Naive B cell (primary cell): ENCODE measurements at places on chromosomes 3 and 15.

- DNase-seq = no peak
These were observed 78.6 kb upstream of the MITF start for GRCh38 chr3:69660631-69661030.

GRCh38 chr15:77225646-77226045, 154.7 kb upstream of the TSPAN3 start:
- DNase-seq = no peak

DNA sequence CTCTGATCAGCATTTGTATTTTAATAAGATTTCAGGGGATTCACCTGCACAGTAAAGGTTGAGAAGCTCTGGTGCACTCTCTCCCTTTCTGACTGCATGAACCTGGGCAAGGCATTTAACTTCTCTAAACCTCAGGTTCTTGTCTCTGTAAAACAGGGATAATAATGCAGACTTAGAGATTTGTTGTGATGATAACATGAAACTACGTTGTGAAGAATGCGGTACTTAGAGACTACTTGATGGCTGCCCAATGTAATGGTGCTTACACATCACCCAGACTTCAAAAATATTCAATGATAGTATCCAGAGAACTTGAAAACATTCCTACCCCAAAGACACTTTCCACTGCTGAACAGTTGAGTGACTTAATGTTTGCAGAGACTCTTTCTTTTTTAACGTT, 19.8 kb upstream of the TNFSF10 start:
- DNase-seq = no peak

DNA sequence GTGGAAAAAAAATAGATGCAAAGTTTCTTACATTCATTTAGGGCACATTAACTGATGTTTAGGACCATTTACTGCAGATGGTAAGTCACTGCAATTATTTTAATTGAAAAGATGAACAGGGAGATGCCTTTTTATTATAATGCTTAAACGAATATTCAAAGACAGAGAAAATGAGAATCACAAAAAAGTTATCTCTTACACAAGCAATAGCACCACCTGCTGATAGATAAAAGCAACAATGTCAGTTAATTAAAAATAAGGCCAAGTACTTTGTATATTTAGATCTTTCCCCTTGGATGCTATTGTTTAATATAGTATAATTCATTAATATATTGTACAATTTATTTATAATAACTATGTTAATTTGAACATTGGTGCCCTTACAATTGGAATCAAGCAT, 55.9 kb downstream of the IFT80 start:
- DNase-seq = no peak

DNA sequence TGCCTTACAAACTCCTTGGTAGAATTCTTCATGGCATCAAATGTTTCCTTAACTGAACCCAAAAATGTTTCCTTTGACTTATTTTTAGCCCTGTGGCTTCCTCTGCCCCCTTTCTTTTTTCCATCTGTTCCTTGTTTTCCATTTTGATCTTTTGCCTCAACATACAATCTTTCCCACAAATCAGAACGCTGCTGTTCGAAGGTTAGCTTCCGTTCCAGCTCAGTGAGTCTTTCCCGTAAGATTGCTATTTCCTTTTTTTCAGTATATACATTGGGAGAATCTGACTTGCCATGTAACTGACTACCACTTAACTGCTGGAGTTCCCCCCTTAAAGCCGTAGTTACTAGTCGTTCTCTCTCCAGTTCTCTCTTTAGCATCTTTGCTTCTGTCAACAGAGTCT, 41.2 kb downstream of the PIGB start:
- no peak for DNase-seq

DNA sequence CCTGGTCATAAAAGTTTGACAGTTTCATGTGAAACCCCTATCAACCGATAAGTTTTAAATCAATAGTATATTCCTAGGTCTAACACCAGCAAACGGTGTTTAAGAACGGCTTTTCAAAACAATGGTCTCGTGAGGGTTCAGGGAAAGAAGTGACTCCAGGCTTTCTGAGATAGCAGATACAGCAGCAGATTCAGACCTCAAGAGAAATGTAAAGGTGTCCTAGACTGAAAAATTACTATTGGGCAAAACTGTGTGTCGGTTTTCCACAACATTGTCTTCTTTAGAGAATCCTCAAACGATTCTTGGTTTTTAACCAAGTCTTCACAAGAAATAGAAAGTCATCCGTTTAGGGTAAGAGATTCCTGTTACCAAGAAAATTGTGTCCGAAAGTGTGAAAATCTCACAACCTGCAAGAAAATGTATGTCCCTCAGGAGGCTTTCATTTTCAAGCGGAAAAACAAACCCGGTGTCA, 1.2 kb downstream of the SETD2 start:
- DNase-seq = no peak

- no peak for DNase-seq
These were observed 75.7 kb upstream of the C15orf39 start for GRCh38 chr15:75125935-75126334.

DNA sequence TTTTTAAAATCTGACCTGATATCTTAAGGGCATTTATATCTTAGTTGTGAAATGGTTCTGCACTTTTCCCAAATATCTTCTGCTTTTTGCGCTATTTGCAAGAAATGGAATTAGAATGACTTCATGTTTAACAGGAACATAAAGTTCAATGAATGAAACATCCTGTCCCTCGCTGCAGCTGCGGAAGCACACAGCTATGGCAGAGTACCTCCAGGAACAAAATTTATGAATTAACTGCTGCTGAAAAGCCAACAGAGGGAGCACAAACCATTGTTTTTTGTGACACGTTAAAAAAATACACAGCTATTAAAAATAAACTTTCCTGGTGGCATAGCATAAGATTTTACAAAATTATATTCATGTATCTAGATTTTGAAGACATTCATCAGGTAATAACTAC, 404.4 kb upstream of the MDFIC2 start:
- DNase-seq = no peak

DNA sequence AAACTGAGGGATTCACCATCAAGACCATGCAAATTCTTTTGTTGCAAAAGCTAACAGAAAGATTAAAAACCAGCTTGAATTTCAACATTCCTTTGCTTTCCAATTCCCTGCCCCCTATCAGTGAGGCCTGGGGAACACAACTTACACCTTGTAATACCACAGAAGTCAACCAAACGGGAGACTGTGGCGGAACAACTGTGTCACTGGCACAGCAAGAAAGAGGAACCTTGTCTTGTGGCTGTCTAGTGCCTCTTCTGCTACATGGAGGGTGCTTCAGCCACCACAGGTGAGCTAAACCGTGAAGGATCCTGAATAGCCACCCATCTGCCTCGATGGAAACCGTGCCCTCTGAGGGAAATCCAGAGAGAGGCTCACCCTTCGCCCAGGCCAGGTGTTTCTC, 11.4 kb downstream of the CCDC12 start:
- DNase-seq = peak; percentile 45

GRCh38 chr15:95353512-95353911, 977.0 kb upstream of the NR2F2 start:
- no peak for DNase-seq

- DNase-seq = no peak
These were observed 283.1 kb downstream of the NEK10 start for GRCh38 chr3:27085829-27086730.

DNA sequence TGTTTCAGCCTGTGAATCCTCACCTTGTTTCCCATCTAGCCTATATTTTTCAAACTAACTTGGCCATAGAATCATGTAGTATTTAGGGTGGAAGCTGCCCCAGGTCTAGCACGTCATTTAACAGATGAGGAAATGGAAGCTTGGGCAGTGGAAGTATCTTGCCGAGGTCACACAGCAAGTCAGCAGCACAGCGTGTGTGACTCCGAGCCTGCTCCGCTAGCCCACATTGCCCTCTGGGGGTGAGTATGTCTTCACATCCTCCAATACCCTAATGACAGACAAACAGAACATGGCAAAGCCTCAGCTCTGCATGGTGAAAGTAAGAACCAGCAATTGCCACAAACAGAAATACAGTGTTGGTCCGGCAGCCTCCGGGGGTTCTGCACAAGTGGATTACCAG, 2.2 kb upstream of the CCR5 start:
- DNase-seq = peak; percentile 41

DNA sequence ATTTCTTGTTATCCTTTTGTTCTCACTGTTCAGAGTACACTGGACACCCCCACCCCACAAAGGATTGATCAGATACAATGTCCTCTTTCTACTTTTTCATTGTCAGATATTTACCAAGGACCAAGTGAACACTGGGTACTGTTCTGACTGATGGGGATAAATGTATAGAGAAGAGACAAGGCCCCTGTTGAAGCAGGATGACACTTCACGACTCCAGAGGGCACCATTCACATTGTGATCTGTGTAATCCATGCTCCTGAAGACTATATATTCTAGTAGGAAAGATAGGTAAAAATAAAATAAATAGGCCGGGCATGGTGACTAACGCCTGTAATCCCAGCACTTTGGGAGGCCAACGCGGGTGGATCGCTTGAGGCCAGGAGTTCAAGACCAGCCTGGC, 7.2 kb upstream of the CRYGS start:
- DNase-seq = no peak

DNA sequence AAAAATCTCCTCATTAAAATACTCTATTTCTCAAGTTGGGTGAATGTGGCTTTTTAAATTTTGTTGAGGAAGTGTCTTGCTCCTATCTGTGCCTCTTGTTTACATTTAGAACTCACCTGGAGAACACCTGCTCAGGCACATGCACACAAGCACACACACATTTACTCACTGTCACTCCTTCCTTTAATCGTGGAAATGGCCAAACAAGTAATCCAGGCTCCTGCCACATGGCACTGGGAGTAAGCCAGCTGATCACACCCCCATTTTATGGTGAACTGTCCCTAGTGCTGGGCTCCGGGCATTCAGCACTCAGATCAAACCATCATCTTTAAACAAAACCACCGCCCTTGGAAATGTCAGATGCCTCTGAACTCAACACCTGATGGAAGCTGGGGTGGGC, 204.7 kb upstream of the BHLHE40 start:
- DNase-seq = no peak

- peak; percentile 40 for DNase-seq
These were observed 39.4 kb upstream of the SMAD3 start for GRCh38 chr15:67025719-67026609.

GRCh38 chr3:59535791-59536221, 486.0 kb upstream of the CFAP20DC start:
- DNase-seq = no peak

GRCh38 chr3:177525987-177526712, 328.9 kb upstream of the TBL1XR1 start:
- no peak for DNase-seq

DNA sequence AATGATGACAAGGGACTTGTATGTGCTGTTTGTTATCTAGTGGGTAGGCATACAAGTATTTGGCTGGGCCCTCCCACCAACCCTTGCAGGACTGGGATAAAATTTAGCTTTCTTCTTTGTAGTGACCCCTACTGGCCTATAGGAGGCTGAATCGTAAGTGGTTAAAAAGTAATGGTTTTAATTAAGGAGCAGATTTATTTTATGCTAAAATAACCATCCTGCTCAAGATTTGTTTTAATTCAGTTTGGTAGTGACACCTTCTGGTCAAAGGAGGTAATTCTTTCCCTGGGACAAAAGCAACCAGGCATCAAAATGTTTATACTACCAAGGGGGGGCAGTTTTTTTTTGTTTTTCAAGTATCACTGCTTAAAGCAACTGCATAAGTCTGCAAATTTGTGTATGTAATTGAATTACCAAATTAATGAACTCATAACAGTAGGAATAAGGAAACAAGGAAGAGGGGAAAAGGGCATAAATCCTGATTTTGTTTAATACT, 70.7 kb downstream of the TOP2B start:
- peak; percentile 21 for DNase-seq

- no peak for DNase-seq
These were observed 45.3 kb downstream of the SEMA6D start for GRCh38 chr15:47762621-47763020.

- no peak for DNase-seq
These were observed 245.1 kb upstream of the NAALADL2 start for GRCh38 chr3:174614036-174614435.

DNA sequence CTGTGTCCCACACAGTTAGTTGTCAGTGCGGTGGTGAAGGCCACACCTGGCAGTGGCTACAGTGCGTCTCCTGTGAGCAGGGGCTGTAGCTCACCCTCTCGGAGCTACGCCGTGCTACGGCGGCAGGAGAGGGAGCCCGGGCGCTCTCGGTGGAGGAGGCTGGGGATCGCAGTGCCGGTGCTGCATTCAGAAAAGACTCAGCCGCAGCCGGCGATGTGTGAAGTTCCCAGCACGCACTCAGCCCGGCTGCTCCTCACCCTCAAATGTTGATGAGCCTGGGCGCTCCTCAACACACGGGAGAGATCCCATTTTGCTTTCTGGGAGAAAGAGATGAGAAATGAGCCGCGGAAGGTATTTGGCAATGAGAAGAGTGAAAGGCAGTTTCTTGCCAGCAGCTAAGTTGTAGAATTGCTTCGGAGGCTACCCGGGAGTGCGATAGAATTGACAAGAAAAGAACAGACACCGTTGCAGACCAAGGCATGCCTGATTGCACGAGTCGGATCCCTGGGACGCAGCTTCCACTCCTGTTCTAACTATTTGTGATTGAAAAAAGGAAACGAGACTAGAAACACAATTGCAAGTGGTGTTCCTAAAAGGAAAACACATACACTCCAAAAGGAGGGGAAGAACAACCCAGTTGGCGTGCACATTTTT, at the start of gene UNC13C:
TSS of gene UNC13C (plus strand) at position 189 of the 654 bp plus-strand sequence. CDS start 34,463 bp downstream, outside the sequence.
- DNase-seq = no peak

DNA sequence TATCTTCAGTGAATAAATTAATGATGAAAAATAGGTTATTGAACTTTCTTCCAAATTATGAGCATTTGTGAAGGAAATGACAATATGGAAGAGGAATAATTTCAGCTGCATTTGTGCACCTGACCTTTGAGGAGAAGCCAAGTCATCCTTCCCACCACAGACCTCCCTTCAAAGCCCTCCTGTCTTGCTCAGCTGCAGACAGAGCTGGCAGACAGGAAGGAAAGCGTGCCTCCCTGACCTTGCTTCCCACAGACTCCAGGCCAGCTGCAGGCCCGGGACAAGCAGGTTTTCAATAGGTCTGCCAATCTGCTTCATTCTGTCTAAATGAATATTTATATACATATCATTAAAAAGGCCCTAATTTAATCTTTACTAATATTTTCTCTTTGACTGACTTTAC, 152.9 kb upstream of the RBMS3 start:
- DNase-seq = no peak

GRCh38 chr15:25712961-25713355, 150.2 kb downstream of the ATP10A start:
- no peak for DNase-seq

- no peak for DNase-seq
These were observed 47.5 kb upstream of the CCR4 start for GRCh38 chr3:32903953-32904352.

GRCh38 chr3:118863731-118864322, 170.8 kb downstream of the IGSF11 start:
- no peak for DNase-seq

DNA sequence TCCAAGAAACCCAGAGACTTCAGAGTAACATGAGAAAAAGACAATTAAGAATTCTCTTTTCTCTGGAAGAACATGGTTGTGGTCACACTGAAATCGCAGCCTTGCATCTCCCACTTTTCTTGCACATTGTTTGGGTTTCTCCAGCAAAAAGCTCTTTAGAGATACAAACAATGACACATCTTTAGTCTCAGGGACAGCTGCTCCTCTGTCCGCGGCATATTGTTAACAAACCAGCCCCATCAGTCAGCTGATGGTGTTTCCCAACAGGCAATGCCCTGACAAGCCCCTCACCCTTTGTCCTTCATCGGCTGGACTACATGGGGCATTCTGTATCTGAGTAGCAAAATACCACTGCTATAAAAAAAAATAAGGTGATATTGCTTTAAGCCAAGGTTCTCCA, 53.4 kb downstream of the UMPS start:
- DNase-seq = no peak

- DNase-seq = no peak
These were observed 19.7 kb downstream of the SLC12A1 start for GRCh38 chr15:48225771-48226170.
